ENCODE measurements at places on chromosomes 11 and 22. TPM values are rescaled to one million over a fixed set of nuclear protein-coding genes. Genes with fewer than 3 reads are reported as not detected.

GRCh38 chr22:25143156-25144076, 56.2 kb upstream of the CRYBB3 start:
- no peak for DNase-seq

- DNase-seq: peak; percentile 89
These were observed 744 bp downstream of the PACSIN3 start for GRCh38 chr11:47185305-47186075.

The PKNOX2 gene
- 3.7 TPM for total RNA-seq

The FXYD2 gene
- 1.4 TPM for total RNA-seq

The APOA1 gene
- 4.4 TPM for total RNA-seq

GRCh38 chr11:41461057-41461681, 1.7 kb upstream of the LRRC4C start:
- no peak for DNase-seq

- no peak for DNase-seq
These were observed 2.9 kb downstream of the KIRREL3 start for GRCh38 chr11:126997641-126998040.

The GRAMD1B gene
- total RNA-seq: 23.3 TPM

- no peak for DNase-seq
These were observed 442.4 kb upstream of the ISX start for GRCh38 chr22:34623580-34623979.

DNA sequence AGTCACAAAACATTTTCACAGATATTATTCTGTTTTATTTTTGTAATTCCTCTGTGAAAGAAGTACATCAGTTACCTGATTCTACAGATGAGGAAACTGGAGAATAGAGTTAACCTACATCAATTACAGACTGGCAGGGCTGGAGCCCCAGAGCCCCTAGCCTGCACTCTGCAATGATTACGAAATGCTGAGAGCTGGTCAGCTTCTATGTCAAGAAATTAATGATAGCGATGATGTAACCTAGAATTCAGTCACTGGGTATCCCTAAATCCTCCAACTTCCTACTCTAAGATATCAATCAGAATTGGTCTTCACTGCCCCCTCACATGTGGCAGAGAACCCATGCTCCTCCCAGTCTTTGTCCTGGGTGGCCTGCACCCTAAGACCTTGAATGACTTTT, 273.5 kb upstream of the PLET1 start:
- DNase-seq: no peak

DNA sequence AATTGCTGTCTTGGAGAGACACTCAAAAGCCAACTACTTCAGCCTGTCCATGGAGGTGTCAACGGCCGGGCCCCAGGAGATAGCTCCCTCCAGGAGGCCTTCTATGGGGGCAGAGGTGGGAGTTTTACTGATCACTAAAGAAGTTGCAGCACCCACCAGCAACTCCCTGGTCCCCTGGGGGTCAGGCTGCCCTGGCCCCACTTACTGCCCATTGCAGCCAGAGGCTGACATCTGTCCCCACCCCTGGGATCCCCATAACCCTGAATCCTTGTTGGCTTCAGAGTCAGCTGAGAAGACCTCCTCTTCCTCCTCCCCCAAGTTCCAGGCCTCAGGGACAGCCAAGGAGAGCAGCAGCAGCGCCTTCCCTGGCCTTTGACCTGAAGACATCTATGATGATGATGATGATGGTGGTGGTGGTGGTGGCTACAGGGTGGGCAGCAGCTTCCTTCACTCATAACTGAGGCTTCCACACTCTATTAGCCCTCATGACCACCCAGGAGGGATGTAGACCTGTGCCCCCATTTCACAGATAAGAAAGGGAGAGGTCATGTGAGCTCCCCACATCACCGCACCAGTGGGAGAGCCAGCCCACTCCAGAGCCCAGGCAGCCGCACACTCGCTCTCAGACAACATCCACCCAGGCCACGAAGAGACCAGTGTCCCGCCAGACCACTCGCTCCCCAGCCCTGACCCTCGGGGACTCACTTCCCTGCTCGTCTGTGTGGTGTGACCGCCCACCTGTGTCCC, 43.8 kb upstream of the FGF3 start:
- no peak for DNase-seq

DNA sequence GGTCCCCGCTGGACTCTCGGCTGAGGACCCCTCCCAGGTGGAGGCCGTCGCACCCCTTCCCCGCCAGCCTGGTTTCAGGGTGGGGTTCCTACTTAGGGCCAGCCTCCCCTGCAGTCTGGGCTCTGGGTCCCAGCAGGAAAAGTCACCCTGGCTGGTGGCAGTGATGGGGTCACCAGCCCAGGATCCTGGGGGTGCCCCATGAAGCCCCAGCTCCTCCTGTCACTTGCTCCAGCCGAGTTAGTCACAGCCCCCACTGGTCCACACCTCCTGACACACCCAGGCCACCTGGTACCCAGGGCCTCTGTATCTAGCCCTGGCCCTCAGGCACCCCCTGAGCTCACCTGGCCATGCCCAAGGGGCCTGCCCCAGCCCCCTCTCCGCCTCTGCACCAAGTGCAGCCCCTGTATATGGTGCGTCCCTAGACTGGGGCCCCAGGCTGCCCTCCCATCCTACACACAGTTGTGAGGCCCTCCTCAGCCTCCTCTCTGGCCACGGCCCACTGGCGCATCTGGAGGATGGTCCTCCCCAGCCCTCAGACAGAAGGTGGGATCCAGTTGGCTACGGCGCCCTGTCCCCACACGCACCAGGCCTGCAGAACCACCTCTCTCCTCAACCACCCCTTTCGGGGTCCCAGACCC, 6.7 kb downstream of the PLXNB2 start:
- DNase-seq: no peak

The RCOR2 gene
- total RNA-seq: 92.0 TPM

GRCh38 chr22:28855355-28856094, 27.8 kb upstream of the ZNRF3 start:
- peak; percentile 51 for DNase-seq

The BRSK2 gene
- total RNA-seq: 34.5 TPM

DNA sequence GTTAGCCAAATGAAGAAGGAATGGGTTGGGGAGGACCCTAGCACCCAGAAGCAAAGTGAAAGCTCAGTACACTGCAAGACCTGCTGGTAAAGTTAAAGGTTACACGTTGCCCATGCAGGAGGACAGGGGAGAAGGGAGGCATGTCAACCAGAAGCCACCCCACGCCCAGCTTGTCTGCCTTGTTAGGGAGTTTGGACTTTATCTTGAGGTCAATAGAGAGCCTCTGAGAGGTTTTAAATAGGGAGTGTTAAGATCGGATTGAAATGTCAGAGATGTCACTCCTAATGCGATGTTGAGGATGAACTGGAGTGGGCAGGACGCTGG, 18.7 kb upstream of the PEX26 start:
- no peak for DNase-seq

The MS4A6A gene
- total RNA-seq: 0.16 TPM

DNA sequence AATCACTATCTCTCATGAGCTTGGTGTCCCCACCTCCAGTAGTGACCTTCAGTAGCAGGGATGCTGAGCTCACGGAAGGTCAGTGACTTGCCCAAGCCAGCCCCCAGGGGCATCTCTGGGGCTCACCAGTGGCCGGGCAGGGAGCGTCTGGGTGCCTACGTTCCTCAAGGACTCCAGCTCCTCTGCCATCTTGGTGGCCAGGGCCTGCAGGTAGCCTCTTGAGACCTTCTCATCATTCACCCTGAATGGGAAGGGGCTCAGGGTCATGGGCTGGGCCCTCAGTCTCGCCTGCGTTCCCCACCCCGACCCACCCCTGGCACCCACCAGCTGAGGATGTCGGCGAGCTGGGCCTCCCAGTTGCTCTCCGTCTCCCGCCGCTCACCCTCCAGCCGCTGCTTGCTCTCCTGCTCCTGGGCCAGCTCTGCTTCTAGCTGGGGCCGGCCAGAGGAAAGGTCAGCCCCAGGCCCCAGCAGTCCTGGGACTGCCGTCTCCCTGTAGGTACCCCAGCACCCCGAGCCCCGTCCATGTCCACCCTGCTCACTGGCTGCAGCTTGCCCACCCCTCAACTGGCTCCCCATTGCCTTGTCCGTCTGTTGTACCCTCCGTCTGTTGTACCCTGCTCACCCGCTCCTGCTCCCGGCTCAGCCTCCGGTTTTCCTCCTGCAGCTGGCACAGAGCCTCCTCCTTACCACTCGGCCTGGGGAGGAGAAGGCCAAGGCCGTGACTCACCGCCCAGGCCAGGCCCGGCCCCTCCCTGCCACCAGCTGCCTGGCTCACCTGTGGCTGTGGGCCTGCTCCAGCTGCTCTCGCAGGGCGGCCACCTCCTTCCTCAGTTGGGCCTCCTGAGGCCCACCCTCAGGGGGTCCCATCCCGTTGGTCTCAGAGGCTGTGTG, 9.5 kb downstream of the CDC42BPG start:
- DNase-seq: no peak

The ABTB2 gene
- total RNA-seq: 7.9 TPM

DNA sequence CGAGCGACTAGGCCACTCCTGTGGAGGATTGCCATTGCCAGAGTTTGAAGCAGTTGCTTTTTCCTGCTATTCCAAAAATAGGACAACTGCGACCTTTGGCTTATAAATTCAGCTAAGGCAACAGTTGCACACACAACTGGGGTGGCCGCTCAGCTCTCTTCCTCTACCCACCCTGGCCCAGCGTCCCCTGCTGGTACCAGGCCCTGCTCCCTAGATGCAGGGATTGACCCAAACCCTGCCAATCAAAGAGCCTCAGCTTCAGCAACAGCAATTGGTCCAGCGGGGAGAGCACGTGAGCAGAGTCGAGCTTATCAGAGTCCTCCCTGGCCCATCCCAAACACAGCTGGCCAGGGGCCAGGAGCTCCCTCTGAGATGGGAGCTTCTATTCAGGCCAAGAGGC, 22.0 kb upstream of the CABP2 start:
- DNase-seq: peak; percentile 36

- DNase-seq: no peak
These were observed 734 bp downstream of the SNU13 start for GRCh38 chr22:41687901-41688364.

The OR52E8 gene
- total RNA-seq: not detected

DNA sequence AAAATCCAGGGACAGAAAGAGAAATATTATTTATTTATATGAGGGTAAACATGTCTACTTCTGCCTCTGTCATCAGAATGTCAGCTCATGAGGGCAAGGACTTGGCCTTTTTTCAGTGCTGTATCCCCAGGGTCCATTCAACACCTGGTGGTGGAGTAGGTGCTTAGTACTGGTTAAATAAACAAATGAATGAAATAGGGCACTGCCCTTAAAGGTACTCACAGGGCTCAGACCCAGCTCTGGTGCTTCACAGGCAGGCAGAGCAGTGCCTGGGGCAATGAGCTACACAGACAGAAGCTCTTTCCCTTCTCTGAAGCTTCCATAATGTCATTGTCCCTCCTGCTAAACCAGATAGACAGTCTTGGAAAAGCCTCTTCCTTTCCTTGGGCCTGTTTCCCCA, 30.9 kb downstream of the P4HA3 start:
- no peak for DNase-seq

DNA sequence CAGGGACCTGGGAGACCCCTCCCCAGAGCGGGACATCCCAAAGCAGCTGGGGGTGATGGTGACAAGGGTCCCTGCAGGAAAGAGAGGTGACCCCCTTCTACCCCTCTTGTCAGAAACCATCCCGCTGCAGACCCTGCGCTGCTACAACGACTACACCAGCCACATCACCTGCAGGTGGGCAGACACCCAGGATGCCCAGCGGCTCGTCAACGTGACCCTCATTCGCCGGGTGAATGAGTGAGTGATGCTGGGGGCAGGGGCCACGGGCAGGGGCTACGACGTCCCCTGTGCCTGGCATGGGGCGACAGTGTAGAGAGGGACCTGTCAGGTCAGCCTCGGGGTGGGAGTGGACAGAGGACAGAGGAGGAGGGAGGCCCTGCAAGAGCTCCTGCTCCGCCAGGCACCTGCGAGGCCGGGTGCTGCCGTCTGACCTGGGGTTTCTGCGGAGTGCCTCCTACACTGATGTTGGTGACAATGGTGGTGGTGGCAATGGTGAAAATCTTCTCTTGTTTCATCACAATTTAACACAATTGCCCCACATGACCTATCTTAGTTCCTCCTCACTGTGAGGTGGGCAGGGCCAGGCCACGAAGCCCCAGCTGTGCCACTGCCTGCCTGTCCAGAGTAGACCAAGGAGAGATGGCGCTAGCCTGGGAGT, 9.8 kb downstream of the CSF2RB start:
- DNase-seq: no peak

- DNase-seq: no peak
These were observed 29.8 kb downstream of the SIK3 start for GRCh38 chr11:117068303-117068860.

The OR51E2 gene
- not detected for total RNA-seq

The MMP8 gene
- not detected for total RNA-seq

All from WTC11 (cell line).